ENCODE measurements at places on chromosomes 11 and 22.

GRCh38 chr11:35623621-35624168 is 5.4 kb downstream of the FJX1 start:
- peak; percentile 69 for DNase-seq

- DNase-seq = no peak
Measured at GRCh38 chr11:63553759-63554158, 9.4 kb downstream of the PLAAT2 start.

GRCh38 chr11:66022401-66023185 is 3.7 kb downstream of the CATSPER1 start:
- peak; percentile 78 for DNase-seq

GRCh38 chr11:9259981-9260837 is 4.9 kb downstream of the DENND5A start:
- no peak for DNase-seq

- no peak for DNase-seq
Measured at GRCh38 chr11:47512701-47513100, 40.2 kb downstream of the CELF1 start.
